GM13977 (cell line): ENCODE measurements at places on chromosomes 6 and 20.
A peak's percentile ranks its signal among the peaks of the same experiment; 100 is the strongest.

DNA sequence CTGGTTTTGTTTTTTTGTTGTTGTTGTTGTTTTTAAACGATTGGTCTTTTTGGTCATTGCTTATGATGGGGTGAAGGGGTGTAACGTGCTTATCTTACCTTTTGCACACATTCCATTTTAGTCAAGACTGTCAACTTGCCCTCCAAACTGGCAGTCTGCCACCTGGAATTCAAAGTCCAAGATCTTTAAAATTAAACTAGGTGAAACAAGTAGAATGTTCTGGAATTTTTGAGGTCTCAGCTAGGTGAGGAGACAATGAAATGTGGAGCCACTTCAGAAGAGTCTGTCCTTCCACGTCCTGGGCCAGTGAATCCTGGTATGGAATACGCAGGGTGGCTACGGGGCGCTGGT is 344.6 kb downstream of the ZFAND3 start:
- DNase-seq = no peak

GRCh38 chr6:150316936-150317335 is 51.9 kb upstream of the IYD start:
- DNase-seq = no peak

DNA sequence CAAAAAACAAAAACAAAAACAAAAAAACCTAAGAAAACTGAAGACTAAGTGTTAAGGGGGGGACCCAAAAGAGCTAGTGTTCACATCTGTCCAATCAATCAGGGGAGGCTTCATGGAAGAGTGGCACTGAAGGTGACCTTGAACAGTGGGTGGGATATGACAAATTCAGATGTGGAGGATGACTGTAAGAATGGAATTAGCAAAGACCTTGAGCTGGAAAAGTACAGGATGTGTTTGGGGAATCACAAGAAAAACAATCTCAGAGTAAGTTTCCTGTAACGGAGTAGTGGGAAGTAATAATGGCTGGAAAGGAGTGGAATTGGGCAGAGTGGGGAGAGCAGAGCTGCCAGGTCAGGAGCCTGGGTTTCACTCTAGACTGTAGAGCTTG is 2.9 kb upstream of the IER3 start:
- DNase-seq = no peak

DNA sequence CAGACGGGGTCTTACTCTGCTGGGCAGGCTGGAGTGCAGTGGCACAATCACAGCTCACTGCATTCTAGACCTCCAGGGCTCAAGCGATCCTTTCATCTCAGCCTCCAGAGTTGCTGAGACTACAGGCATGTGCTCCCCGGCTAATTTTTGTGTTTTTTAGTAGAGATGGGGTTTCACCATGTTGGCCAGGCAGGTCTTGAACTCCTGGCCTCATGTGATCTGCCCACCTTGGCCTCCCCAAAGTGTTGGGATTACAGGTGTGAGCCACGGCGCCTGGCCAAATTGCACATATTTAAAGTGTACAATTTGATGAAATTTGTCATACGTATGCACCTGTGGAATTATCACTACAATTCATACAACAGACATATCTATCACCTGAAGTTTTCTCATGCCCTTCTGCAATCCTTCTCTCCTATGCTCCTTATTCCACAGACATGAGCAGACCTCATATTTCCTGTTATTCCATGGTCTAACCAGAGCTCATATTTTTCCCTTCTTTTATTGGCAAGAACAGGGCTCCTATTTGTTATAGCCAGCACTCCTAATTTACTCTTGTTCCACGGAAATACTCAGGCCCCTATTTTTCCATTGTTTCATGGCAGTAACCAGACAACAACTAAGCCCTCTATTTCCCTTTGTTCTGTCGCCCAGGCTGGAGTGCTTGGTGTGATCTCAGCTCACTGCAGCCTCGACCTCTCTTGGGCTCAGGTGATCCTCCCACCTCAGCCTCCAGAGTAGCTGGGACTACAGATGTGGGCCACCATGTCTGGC is 2.2 kb upstream of the CSTL1 start:
- no peak for DNase-seq

- no peak for DNase-seq
Observed at GRCh38 chr6:3520281-3521230, 63.7 kb upstream of the SLC22A23 start.

DNA sequence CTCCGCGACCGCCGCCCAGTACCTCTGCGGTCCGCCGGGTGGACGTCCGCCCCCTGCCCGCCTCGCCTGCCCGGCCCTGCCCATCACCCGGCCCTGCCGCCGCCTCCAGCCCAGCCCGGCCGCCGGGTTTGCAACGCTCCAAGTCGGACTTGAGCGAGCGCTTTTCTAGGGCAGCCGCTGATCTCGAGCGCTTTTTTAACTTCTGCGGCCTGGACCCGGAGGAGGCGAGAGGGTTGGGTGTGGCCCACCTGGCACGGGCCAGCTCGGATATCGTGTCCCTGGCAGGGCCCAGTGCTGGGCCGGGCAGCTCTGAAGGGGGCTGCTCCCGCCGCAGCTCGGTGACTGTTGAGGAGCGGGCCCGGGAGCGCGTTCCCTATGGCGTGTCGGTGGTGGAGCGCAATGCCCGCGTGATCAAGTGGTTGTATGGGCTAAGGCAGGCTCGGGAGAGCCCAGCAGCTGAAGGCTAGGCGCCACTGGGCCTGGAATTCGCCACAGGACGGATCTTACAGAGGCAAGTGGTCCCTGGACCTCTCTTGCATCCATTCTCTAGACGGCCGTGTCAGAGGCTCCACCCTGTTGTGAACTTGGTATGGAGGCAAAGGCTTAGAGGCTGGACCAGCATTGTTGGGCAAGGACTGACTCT is 11.8 kb downstream of the FAM110A start:
- no peak for DNase-seq

GRCh38 chr6:36851149-36851614 is 11.9 kb upstream of the CPNE5 start:
- DNase-seq = peak; percentile 67
